Right forelimb (tissue), 1 donor: ENCODE measurements at places on chromosomes 12 and 14.

- DNase-seq: peak; percentile 69
These were observed 82.2 kb downstream of the PAPOLA start for GRCh38 chr14:96584199-96584906.

DNA sequence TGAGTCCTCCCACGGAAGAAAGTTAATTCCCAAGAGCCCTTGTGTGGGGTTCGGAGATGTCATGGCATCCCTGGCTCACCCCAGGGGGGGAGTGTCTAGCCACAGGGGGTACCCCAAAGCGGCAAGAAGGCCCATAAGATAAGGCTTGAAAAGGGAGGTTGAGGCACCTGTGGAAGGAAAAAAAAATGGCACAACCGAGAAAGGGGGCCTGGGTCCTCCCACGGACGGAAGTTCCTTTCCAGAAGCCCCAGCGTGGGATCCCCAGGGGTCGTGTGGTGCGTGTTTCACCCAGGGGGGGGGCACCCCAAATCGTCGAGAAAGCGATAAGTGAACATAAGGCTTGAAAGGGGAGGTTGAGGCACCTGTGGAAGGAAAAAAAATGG, 266.7 kb downstream of the ALG10 start:
- DNase-seq: no peak

GRCh38 chr12:102763471-102763870, 153.6 kb downstream of the PAH start:
- no peak for DNase-seq

DNA sequence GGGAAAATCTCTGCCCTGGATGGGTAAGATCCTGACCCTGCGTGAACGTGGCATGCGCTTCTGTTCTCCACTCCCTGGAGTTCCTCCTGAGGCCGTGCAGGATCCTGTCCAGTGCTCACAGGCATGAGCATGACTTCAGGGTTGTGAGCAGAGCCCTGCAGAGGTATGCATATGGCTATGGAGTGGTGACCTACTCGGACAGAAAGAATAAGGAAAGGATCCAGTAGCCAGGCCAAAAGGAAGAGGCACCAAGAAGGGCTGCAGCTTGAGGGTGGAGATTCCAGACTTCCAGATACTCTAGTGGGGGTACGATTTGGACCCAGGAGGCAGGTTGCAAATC, 20.8 kb upstream of the CD27 start:
- no peak for DNase-seq

DNA sequence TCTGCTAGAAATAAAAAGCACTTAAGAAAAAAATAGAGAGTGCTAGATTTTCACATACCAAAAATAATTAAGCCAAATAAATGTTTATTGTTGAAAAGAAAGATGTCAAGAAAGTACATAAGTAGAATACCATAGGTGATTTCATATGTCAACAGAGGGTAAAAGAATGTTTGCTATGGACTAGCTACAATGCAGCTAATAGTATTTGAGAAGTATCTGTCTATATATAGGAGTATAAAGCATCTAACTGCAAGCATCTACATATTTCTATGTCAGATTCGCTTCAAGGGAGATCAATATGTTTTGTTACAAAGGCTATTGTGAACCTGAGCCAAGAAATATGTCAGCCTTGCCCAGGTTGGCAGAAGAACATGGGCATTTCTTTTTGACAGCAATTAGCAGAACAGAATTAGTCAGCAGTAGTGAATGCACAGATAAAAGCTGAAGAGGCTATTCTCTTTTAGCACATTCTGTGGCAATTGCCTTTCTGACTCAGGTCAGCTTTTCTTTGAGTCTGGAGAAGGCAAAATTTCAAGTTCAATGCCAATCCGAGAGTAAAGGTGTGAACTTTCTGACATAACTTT, 140.1 kb downstream of the ALG10B start:
- no peak for DNase-seq

- no peak for DNase-seq
These were observed 5.2 kb upstream of the RILPL2 start for GRCh38 chr12:123441523-123442164.

GRCh38 chr14:99576304-99576703, 27.7 kb downstream of the CCDC85C start:
- no peak for DNase-seq

GRCh38 chr12:57657744-57658143, 24.7 kb upstream of the B4GALNT1 start:
- no peak for DNase-seq

- no peak for DNase-seq
These were observed 24.4 kb downstream of the MSRB3 start for GRCh38 chr12:65302891-65303290.

GRCh38 chr14:28931999-28932398, 165.4 kb downstream of the FOXG1 start:
- DNase-seq: no peak

DNA sequence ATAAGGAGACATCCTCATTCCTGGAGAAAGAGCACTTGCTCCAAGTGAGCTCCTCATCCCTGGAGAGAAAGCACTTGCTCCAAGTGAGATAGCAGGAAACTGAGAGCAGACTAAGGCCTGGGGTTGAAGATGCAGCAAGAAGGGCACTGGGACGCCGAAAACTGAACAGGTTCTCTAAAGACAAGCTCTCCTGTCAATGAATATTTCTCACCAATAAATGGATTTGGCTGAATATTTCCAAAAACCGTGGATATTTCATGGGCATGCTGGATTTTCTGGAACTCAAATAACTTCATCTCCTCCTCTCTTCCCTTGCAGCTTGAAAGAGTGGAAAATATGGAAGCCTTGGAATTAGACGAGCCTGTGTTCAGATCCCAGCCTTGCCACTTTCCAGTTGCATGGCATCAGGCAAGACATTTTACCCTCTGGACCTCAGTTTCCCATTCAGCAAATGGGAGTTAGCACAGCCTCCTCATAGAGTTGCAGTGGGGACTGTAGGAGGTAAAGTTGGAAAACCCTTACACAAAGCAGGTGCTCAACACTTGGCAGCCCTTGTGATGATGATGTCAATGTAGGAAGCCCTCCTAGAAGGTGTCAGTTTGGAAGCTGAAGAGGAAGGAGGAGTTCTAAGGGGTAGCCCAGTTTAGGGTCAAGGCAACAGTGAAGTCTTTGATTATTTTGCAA, 4.4 kb upstream of the KRT76 start:
- no peak for DNase-seq
